ENCODE measurements at places on chromosomes 4 and X.

- DNase-seq: no peak
Observed at GRCh38 chr4:158169506-158169905, 3.3 kb downstream of the GASK1B start.

DNA sequence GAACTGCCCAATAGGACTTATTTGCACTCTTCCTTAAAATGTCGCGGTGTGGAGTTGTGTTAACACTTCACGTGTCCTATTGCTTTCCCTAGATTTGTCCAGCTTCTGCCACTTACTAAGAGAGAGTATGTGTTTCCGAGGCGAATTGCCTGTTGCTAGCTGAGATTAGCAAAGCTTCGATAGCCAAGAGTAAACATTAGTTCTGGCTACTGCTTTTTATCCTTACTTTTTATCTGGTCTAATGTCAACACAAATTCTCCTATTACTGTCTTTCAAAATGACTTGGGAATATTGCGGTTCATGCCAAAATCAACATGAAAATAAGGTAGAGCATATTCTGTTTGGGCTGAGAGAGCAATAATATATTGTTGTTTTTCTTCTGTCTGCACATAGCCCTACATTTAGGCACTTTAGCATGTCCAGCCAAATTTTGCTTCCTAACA lies 90.4 kb upstream of the VEGFC start:
- DNase-seq: no peak

DNA sequence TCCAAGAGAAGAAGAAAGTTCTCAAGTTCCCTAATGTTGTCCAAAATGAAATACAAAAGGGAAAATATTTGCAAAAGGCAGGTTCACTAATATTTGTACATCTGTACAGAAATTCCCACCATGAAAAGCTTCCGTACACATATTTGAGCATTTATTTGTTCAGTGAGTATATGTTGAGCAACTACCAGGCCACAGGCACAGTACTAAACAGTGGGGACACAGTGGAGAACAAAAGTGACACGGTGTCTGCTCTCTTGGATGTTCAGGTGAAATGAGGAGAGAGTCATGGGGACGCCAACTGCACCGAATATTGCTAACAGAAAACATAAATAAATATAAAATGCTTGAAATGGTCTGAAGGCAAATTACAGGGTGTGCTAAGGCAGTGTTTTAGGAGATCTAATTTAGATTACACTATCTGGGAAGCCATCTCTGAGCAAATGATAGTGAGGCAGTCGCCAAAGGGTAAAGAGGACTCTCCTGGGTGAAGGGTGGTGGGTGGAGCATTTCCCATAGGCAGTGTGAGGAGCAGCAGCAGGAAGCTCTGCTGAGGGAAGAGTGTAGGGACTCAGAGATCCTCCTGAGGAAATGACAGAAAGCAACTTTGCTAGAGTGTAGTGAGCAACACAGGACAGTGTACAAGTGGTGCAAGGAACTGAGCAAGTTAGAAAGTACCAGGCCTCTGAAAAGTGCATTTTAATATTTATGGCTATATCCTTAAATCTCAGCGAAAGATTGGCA lies 375.2 kb downstream of the GALNTL6 start:
- no peak for DNase-seq

DNA sequence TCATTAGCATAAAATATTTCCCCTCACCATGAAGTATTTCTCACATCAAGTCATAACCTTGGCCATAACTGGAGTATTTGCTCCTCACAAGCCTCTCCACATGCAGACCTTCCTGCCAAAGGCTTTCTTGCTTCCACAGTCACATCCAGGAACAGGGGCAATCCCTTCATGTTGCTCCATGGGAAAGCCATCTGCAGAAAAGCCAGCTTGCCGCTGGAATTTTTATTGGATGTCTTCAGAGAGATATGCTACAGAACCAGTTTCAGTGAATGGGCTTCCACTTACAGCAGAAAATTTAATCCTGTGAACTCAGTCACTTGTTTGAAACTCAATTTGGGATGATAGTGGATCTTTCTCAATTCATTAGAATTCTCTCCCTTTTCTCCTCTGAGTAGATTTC lies 3.2 kb upstream of the CDKN2AIP start:
- DNase-seq: no peak

GRCh38 chr4:140252141-140252741 lies 98.3 kb upstream of the MAML3 start:
- DNase-seq: peak; percentile 59

GRCh38 chr4:173252024-173252935 lies 81.9 kb downstream of the HMGB2 start:
- DNase-seq: peak; percentile 89

GRCh38 chr4:10965196-10965595 lies 280.6 kb upstream of the CLNK start:
- no peak for DNase-seq

DNA sequence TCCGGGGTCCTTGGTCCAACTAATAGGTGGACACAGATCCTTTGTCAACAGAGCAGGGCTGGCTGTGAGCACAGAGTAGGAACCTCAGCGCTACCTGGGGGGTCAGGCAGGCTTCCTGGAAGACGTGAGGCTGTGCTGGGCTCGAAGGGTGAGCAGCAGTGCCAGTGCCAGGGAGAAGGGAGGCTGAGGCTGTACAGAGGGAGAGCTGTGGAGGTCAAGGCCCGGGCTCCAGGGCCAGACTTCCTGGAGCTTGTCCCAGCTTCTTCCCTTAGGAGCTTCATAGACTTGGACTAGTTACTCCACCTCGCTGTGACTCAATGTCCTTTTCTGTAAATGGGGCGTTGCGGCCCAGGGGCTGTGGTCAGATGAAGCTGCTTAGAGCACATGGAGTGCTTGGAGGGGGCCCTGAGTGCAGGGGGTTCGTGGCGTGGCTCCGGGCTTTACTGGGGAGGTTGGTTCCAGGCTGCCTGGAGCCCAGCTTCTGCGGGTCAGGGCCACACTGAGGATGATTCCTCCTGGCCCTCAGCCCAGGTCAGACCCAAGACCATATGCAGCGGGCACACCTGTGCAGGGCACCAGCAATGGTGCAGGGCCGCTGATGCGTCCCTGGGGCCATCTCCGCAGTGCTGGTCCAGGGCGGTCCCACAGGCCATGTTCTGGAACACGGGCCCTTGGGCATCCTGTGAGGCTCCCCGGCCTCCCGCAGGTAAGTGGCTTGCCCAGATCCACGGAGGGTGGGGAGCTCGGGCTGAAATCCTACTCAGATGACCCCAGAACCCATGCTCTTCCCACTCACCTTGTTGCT lies 98.1 kb downstream of the DCTD start:
- DNase-seq: no peak

- no peak for DNase-seq
Observed at GRCh38 chrX:86935988-86936387, 581.6 kb upstream of the KLHL4 start.

DNA sequence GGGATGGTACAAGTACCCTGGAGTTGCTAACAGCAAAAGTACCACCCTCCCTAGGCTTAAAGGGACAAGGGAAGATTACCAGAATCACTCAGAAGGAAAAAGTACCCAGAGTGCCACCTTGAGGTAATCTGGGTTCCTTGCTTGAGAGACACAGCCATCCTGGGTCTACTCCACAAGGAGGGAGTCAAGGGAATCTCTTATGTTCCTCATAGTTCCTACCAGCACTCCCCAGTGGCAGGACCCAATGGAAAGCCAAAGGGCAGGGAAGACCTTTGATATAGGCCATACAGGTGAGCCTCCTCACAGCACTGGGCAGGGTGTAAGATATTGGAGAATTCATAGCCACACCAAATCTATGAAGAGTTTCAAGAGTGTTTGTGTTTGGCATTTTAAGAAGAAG lies 5.7 kb downstream of the IL2 start:
- peak; percentile 38 for DNase-seq

DNA sequence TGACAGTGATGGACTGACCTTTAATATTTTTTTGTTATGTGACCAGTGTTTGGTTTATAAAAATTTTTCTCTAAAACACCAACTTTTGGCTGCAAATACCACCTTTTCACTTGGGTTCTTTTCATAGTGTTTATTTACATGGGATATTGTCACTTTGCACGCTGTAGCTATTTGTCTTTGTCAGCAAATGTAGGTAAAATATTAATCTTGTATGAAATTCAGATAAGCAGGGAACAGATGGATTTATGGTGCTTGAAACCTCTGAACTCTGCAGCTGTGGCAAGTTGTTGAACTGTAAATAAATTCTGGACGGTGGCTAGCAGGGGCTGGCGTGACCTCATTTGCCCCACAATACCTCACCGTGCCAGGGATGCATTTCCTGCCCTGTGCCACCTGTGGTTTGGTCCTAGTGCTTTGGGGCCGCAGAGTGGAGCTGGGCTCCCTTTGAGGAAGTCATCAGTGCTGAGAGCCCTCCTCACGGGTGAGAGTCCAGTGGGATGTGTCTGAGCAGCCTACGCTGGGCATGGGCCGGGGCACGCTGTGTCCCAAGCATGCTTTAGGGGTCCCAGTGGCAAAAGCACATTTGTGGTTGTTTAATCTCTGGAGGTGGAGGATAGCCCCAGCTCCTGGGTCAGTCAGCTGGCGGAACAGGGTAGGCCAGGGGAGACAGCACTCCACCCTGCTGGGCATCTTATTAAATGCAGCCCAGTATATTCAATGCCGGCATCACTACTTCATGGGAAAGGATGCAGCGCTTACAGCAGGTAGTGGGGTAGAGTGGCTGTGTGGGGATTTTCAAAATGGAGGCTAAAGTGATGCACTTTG lies 108.6 kb downstream of the TBL1X start:
- DNase-seq: no peak

DNA sequence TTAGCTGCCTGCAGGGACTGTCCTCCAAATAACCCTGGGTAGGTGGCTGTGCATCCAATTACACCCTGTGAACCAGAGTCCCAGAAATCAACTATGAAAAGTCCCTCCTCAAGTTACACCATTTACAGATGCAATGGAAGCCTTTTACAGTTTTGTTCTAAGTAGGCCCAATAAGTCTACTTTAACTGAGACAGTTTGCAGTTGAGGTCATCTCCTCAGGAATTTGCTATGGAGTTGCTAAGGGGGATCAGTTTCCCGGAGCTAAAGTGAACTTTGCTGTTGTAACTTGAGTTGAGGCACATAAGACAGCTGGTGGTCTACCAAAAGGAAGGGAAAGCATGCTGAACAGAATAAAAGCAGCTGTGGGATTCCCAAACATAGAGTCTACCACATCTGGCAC lies 121.6 kb upstream of the STK26 start:
- no peak for DNase-seq

DNA sequence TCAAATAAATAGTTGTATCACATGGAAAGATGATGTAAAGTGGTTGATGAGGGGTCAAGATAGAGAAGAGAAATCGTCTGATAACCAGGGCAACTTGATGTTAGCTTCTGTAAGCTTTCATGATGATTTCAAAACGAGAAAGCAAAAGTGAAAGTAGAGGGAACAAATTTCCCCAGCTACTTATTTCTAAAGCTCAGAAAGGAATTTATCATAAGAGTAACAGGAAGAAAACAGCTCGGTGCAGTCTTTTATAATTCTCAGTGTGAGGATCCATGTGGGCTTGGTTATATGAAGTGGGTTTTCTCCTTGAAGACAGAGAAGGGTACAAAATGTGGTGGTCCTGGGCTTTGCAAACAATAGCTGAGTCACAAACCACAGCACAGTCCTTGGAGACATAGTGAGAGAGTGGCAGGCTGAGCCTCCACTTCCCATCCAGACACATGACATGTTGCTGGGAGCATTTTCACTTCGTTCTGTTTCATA lies 32.1 kb upstream of the GLRA2 start:
- no peak for DNase-seq

DNA sequence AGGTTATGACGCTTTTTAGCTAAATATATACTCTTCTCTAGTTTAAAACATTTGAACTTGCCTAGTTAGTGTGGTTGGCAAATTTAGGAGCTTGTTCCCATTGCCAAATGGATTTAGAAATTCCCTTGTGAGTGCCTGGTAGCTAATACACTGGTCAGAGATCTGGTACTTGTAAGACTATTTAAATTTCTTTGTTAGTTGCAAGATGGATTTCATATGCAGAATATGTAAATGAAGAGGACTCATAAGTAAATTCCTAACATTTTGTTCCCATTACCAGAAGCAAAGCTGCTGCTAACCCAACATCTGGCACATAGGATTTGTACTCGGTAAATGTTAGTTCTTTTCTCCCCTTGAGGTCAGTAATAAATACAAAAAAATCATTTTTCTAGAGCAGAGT lies 56.0 kb upstream of the PGK1 start:
- DNase-seq: no peak

- DNase-seq: no peak
Observed at GRCh38 chrX:4805502-4805901, 1092.1 kb upstream of the PRKX start.

GRCh38 chr4:146214238-146214637 lies at the start of gene REELD1:
Gene REELD1, plus strand, starts transcription at chr4:146214538. Its CDS starts 2,415 bp downstream, at chr4:146216953.
- DNase-seq: no peak

GRCh38 chrX:132257116-132257515 lies 37.9 kb upstream of the RAP2C start:
- no peak for DNase-seq

GRCh38 chr4:187172340-187172761 lies 448.7 kb upstream of the FAT1 start:
- DNase-seq: no peak

GRCh38 chr4:48491514-48492176 lies 1.6 kb downstream of the ZAR1 start:
- DNase-seq: no peak

GRCh38 chrX:11770320-11770719 lies 12.3 kb downstream of the MSL3 start:
- DNase-seq: peak; percentile 70

- DNase-seq: no peak
Observed at GRCh38 chrX:100048156-100048555, 361.9 kb downstream of the PCDH19 start.

GRCh38 chr4:48065587-48066052 lies 49.0 kb downstream of the NIPAL1 start:
- DNase-seq: no peak

GRCh38 chr4:52676536-52676935 lies 17.4 kb upstream of the USP46 start:
- no peak for DNase-seq

DNA sequence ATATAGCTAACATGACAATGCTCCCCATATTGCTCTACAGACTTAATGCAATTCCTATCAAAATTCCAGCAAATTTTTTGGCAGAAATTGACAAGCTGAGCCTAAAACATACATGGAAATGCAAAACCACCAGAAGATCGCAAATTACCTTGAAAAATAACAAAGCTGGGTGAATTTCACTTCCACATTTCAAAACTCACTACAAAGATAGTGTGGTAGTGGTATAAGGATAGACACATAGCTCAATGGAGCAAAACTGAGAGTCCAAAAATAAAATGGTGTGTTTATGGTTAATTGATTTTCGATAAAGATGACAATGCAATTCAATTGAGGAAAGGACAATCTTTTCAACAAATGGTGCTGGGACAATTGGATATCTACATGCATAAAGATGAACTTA lies 65.8 kb downstream of the SLC9A7 start:
- no peak for DNase-seq

DNA sequence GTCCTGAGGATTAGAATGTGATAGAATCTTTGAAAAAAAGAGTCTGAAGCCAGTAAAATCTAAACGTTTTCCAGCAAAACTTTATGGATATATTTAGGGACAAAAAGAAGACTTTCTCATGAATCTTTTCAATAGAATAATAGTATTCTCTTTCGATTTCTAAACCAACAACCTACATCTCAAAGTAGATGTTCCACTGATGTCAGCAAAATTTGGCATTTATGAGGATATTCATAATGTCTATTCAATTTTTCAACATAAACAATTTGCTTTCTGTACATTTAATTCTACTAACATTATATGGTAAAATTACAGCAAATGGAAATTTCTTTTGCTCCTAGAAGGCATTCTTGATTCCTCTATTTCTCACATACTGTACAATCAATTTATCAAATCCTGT lies 886.5 kb downstream of the CENPC start:
- DNase-seq: no peak

GRCh38 chr4:40916218-40916555 lies 166.4 kb downstream of the NSUN7 start:
- no peak for DNase-seq

- no peak for DNase-seq
Observed at GRCh38 chrX:71534773-71535544, 2.1 kb downstream of the OGT start.
